ENCODE measurements at places on chromosomes 16 and 17.
A peak's percentile ranks its signal among the peaks of the same experiment; 100 is the strongest.

GRCh38 chr16:72800524-72801161 is 247.3 kb downstream of the ZFHX3 start:
- DNase-seq: no peak

DNA sequence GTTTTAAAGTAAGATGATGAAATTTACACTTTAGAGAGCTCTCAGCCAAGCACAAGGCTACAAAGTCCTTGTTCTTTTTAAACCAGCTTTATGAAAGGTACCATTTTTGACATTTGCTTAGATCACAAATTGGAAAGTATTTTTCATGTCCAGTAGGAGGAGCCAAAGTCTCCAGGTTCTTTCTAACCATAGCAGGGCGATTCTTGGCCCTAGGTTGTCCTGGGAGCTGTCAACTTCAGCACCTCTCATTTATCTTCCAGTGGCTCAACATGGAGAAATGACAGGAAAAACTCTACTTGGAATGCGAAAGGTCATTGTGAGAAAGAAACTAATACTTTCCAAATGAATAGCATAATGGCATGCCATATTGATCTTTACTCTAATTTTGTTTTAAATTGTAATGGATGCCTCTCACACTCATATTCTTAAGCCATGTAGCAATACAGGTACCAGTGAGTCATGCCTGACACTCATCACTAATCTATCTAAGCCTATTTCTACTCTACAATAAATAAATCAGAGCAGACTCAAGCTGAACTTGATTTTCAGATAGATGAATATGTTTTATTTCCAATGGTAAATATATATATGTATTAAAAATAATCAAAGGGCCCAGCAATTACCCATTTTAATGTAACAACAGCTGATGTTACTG is 919.1 kb upstream of the EEF2KMT start:
- DNase-seq: no peak

DNA sequence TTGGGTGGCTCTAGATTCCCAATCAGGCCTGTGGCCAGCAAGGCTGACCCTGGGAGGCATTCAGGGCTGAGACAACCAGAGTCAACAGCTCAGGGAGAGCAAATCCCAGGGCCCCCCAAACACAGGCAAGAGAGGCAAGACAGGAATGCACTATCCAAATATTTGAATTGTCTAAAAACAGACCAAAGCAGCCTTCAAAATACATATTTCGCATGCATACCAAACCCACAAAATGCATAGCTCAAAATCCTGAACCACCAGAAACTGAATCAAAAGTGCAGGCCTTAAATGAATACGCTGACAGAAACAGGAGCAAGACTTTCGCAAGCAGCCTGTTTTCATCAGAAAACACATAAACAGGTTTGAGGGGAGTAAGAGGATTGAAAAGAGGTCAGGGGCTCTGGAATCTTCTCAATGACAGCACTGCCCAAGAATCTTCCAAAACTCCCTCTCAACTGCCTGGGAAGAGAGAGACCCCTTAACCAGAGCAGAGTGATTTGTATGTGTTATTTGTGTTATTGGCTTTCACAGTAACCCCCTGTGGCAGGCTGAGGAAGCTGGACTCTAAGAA is 213.6 kb upstream of the CDH5 start:
- DNase-seq: no peak

- no peak for DNase-seq
These were observed 9.8 kb downstream of the SLC12A3 start for GRCh38 chr16:56874800-56875199.

DNA sequence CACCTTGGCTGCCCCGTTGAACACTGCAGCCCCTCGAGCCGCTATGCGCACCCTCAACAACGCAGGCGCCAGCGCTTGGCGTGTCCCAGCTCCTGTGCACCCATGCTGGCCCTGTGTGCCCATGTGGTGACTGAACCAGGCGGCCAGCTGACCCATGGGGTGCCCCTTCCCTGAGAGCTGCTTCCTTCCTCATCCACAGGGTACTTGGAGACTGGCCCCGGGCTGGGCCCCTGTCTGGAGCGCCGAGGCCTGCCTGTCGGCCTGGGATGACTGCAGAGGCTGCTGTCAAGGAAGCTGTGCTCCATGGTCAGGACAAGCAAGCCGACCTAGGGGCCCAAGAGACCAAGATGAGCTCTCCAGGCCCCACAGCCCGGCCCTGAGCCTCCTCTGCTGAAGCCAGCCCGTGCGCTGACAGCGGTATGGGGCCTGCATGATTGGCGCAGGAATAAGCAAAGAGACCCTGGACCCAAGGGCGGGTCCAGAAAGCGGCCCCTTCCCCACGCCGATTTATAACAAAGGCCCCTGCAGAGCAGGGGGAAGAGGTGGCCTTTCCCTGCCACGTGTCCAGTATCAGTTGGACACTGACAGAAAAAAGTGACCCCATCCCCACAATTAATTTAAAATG is 21.6 kb upstream of the BAHCC1 start:
- DNase-seq: no peak

- peak; percentile 9 for DNase-seq
These were observed 8.9 kb downstream of the ADAD2 start for GRCh38 chr16:84199861-84200260.

DNA sequence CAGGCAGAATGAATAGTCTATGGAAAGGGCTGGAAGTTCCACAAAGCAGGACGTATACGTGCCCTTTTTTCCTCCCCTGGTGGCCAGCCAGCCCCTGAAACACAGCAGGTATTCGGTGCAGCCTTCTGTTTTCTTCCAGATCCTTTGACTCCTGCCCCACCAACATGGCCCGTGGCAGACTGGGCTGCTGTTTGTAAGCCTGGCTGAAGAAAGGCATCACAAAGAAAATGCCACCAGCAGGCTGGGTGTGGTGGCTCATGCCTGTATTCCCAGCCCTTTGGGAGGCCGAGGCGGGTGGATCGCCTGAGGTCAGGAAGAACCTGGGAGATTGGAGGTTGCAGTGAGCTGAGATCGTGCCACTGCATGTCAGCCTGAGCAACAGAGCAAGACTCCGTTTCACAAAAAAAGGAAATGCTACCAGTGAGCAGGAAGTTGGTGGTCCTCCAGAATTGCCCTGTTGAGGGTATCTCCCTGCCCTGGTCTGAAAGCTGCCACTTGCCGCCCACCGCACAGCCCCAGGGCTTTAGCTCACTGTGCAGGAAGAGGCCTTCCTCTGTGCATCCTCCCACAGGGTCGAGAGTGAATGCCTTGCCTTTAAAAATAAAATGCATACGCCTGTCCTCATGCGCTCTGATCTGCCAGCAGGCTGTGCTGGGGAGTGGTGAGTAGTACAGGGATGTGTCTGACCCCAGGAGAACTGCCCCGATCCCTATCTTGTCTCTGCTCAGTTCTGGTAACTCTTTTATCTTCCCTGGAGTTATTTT is 587.7 kb downstream of the MAF start:
- DNase-seq: no peak

DNA sequence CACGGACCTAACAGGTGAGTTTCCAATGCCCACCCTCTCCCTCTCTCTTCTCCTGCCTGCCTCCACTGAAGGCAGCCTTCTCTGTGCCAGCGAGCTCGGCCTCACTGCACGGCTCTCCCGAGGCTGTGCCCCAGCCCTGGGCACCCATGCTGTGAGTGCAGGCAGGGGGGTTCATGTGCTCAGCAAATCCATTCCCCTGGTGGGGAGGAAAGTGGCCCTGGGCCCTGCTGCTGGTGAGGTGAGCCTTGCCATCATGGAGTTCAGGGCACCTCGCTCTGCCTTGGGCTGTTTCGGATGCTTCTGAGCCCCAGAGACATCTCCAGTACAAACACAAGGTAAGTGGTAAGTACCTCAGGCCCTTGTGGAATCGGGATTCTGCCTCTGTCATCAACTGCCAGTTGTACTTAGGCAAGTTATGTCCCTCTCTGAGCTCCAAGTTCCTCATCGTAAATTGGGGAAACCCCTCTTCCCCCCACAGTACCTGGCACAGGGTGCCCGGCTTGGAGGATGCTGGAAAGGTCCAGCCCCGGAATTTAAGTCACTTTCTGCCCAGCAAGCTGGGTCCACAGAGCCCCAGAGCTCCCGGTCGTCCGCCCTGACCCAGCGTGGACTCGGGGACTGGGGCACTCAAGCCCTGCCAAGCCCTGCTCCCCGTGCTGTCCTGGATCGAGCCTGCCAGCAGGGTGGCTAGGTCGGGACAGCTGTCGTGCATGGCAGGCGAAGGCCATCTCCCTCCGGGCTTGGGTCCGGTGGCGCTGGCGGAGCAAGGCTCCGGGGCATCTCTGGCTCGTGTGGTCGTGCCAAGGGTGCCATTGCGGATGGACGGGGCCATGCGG is 684 bp upstream of the NUDT16L1 start:
- peak; percentile 31 for DNase-seq

DNA sequence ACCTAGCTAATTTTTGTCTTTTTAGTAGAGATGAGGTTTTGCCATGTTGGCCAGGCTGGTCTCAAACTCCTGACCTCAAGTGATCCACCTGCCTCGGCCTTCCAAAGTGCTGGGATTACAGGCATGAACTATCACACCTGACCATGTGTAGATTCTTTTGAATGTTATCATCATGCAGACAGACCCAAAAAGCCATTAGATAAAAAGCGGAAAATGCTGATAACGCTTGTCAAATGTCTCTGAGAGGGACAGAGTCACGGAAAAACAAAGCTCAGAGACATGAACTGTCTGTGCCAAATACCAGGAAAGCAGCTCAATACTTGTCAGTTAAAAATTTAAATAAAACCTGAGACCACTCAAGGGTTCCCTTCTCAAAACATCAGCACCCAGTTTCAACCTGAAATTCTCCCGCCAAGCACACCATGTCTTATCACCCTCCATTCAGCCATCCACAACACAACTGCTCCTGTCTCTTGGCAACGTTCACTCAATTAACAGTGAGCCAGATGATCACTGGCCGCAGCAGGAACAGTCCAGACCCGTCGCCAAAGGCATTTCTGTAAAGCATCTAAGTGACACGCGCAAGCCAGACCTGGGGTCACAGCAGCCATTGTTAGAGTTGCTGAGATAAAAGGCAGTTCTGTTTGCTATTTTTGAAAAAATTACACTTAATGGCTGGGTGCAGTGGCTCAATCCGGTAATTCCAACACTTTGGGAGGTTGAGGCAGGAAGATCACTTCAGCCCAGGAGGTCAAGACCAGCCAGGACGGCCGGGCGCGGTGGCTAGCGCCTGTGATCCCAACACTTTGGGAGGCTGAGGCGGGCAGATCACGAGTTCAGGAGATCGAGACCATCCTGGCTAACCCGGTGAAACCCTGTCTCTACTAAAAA is 29.7 kb downstream of the FANCA start:
- no peak for DNase-seq

DNA sequence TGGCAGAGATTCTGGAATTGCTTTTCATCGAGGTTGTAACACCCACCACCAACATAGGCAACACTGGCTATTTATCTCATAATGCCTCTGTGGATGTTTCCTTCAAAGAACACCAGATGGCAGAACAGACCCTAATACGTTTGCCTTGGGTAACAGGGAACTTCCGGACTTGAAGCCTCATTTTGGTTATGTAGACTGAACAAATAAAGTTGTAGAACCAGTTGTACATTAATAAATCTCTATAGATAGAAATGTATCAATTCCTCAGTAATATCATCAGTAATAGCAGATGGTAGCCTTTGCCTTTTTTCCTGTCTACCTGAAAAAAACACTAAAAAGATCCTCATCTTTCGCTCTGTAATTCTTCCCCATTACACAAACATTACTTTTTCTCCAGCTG is 25.9 kb upstream of the APOH start:
- DNase-seq: peak; percentile 80

- DNase-seq: no peak
These were observed 131.6 kb downstream of the CHD9NB start for GRCh38 chr16:52921104-52921503.

DNA sequence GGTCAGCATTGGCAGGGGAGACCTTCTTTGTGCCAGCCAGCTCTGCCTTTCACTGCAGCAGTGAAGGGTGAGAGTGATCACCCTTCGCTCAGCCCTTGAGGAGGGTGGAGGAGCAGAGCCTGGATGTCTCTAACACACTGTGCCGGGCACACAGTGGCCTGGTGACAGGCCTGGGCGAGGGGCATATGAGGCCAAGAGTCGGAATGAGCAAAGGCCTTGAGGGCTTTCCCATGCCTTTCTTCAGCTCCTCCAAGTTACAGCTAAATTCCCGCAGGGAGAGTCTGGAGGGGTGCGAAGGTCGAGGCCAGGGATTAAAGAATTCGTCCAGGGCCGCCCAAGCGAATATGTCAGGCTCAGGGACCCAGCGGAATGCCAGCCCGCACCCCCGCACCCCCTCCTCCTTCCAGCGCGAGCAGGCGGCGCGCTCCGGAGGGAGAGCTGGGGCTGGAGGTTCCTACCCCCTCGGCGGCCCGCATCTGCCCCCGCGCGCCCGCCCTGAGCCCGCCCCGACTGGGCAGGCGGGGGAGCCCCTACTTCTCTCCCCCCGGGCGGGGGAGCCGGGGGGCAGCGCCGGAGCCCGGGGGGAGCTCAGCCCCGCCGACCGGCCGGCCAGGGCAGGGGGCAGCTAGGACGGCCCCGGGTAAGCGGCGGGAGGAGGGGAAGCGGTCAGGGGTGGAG is at the start of gene RASL10B:
Gene RASL10B, plus strand, starts transcription at position 401 of the 678 bp plus-strand sequence. CDS start 3,546 bp downstream, outside the sequence.
- peak; percentile 36 for DNase-seq

- DNase-seq: no peak
These were observed 77.2 kb upstream of the HS3ST2 start for GRCh38 chr16:22736791-22737190.

DNA sequence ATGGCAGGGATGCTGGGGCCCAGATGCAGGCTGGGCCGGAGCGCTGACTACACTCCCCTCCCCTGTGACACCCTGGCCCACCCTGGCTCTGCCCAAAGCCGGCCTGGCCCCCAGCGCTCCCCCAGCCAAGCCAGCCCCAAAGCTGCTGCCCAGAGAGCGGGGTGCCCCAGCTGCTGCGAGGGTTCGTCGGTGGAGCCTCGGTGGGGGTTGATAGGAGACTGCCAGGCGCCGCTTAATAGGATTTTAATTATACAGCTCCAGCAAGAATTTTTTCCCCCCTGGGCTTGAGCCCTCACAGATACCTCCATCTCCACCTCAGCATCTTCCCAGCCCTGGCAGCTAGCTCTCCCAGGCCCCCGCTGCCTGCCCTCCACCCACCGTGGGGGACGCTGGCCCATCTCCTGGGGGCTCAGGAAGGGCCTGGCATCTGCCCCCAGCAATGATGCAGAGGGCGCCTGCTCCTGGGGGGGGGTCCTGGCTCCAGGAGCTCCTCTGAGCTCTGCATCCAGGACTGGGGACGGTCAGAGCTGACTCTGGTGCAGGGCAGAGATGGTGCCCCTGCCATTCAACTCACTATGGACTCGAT is 36.8 kb upstream of the DLX4 start:
- no peak for DNase-seq

DNA sequence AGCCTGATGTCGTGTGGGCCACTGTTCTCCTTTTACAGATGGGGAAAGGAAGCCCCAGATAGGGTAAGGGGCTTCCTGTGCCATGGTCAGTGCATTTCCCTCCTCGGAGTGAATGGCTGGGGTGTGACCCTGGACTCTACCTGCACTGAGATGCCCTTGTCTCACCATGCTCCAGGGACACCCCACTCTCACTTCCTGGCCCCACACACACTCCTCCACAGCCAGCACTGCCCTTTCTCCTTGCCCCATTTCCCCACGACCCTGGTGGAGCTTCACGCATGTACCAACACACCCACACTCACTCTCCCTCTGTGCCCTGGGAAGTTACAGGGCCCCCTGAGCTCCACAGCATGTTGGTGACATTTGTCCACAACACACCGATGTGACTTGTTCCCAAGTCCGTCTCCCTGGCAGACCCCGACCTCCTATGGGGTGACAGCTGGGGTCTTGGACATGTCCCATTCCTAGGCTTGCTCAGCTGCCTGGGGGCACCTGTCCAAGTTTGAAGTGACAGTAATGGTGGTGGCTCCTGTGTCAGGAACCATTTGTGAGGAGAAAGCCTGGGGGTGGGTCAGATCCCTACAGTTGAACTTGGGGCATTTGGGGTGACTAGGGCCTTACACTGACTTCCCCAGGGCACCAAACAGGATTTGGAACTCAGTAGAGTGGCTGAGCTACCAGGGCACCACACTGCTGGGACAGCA is 47.4 kb downstream of the PECAM1 start:
- DNase-seq: no peak
